Stimulated activated CD8-positive, alpha-beta memory T cell treated with anti-CD3 and anti-CD28 coated beads, Interleukin-4, amount 100 ng/mL, for 4 hours (primary cell): ENCODE measurements at places on chromosomes 4 and X.

GRCh38 chrX:103615781-103616371 lies 8.1 kb downstream of the TCEAL3 start:
- DNase-seq: no peak

DNA sequence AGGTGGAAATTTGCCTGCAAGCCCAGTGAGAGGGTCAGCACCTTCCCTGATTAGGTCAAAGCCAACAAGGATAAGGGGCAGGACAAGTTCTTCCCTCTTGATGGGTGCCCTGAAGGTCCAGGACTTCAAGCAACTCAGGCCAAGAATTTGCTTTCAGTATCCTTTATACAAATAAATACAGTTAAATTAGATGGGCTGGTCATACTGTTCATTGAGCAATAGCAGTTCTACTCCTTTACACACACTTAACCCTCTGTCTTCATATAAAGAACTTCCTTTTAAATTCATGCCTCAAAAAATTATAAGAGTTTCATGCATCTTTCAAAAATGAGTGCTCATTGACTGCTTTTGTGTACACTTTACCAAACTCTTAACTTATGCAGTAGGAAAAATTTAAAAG lies 392.0 kb downstream of the SPRY1 start:
- no peak for DNase-seq

GRCh38 chr4:155591738-155592143 lies 74.9 kb upstream of the GUCY1A1 start:
- DNase-seq: no peak

DNA sequence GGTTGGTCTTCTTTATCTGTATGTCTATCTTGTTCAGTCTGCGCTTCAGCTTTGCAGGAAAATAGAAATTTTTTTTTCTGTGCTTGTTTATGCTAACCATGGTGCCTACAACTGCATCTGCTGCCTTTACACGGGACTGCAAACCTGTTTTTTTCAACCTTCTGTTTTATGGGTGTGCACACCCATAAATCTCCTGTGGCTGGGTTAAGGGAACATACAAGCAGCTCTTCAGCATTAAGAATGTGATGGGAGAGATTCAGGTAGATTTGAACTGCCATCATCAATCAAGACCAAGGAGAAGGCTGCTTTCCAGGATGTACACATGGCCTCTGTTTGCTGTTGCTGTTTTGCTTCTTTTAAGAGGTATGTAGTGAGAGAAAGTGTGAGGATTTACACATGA lies 502.9 kb downstream of the ANKRD50 start:
- no peak for DNase-seq

GRCh38 chr4:74501579-74501978 lies 56.6 kb downstream of the AREG start:
- DNase-seq: no peak

DNA sequence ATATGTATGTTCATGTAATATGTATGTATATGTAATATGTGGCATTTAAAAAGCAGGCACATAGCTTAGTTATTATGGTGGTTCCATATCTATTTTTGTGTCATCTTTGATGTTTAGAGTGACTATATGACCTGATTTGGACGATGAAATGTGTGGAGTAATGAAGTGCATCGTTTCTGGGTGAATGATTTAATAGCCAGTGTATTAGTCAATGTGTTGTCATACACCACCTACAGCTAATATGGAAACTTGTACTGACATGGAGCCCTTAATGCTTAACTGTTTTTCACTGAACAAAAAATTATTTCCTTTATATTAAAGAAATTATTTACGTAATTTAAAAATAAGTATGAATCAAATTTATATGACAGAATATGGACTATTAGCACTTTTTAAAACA lies 292.3 kb upstream of the FSTL5 start:
- DNase-seq: no peak

DNA sequence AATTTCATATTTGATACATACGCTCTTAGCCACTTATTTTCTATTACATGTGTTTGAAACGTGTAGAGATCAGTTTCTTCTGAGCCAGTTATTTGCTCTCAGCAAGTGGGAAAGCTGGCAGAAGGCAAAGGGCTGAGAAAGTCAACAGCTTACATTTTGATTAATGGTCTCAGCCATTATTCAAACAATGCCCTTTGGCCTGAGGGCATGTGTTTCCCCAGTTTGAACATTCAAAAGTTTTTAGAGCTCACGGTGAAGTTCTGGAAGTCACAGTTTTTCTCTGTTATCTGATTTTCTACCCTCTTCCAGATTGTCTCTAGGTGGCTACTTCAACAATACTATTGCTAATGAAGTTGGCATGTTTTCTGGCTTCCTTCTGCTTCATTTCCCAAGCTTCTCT lies 591.8 kb upstream of the CPEB2 start:
- no peak for DNase-seq

DNA sequence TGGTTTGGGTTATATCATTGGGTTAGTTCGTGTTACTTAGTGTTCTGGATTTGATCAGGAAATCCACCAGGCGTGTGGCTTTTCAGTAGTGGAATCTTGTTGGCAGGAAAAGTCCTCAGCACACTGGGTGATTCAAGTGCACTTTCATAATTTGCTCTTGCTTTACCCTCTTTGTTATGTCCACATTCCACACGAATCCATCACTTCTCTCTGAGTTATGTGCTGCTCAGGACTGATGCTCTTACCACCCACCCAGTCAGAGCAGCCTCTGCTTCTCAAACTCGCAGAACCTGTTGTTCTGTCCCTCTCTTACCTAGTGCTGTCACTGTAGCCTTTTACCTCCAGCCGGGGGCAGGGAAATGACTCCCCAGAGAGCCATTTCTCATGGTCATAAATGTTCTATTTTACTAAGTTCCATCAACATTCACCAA lies 37.2 kb upstream of the SCRG1 start:
- no peak for DNase-seq

DNA sequence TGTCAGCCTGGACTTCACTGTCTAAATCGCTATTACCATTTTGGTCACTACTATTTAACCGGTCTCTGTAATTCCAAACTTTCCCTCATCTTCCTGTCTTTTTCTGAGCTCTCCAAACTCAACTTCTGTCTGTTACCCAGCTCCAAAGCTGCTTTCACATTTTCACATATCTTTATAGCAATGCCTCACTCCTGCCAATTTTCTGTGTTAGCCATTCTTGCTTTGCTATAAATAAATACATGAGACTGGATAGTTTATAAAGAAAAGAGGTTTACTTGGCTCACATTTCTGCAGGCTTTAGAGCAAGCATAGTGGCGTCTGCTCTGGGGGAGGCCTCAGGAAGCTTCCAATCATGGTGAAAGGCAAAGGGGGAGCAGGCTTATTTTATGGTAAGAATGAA lies 368.3 kb upstream of the GNPDA2 start:
- no peak for DNase-seq

GRCh38 chrX:134006484-134007161 lies 21.2 kb upstream of the GPC3 start:
- DNase-seq: no peak

DNA sequence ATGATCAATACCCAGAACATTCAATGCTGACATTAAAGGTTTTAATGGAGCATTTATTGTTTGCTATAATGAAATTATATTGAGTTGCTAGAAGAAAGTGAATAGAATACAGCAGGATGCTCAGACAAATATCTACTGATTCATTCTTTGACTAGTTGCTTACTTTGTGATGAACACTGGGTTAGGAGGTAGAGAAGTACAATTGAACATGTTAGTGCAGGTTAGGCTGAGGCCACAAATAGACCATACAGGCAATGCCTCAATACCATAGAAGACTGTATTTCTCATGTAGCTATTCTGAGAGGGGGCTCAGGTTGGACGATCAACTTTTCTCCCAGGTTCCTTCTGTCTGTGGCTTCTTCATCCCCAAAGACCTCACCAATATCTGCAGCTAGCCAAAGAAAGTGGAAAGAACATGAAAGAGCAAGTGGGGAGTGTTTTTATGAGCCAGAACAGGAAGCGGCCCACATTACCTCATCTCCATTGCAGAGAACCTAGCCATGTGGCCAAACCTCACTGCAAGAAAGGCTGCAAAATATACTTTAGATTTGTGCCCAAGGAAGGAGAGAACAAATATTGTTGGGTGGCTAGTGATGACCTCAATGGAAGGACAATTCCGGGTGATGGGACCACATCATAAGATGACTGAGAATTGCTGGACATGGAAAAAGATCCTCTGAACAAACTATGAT lies 180.3 kb upstream of the GATB start:
- no peak for DNase-seq

DNA sequence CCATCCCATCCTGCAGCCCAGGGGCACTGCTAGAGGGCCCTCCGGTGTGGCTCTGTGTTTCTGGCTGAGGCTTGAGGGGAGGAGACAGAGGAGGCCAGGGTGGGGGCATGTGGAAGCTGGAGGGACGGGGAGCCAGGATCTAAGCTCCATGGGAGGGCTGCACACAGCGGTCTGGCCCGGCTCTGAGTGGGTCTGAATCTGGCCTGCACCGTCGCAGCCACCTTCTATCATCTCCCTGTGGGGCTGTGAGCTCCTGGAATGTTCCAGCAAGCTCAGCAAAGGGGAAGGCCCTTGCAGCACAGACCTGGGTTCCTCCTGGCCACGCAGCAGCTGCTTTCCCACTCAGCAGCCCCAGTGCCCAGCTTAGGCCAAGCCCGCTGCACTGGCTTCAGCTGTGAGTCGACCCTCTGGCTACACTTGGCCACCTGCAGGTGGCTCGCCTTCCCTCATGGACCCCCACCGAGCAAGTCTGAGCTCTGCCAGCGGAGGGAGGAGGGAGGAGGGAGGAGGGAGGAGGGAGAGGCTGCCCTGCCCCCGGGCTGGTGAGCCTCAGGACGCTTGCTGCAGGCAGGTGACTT lies 5.3 kb downstream of the NKX1-1 start:
- no peak for DNase-seq

- no peak for DNase-seq
These were observed 446.7 kb upstream of the SMIM31 start for GRCh38 chr4:164307262-164307661.

DNA sequence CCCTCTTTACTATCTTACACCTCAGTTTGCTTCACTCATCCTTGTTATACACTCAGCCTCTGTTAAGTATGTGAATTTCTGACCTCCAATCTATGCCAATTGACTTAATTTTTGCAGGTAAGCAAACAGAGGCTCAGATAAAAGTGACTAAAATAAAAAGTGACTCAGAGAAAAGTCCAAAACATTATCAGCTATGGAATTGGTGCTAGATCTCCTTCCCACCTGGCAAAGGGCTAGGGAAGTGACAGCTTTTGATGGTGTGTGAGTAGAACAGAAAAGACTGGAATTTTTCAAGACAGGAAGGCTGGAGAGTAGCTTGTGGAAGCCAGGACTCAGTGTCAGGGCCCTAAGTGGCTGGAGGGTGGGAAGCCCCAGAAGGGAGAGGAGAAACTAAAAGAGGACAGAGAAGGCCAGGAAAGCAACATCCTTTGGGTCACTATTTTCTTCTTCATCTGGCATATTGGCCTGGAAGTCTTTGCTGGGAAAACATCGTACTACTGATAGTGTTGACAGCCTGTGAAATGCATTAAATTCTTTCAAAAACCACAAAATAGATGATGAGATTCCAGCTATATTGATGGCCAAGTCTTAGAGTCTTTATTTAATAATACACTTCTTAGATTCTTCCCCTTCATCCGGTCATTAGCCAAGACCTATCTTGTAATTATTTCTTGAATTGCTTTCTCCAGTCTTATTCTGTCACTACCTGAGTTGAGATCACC lies 392.8 kb downstream of the RAPGEF2 start:
- DNase-seq: no peak

GRCh38 chr4:79294064-79294463 lies 31.8 kb downstream of the NAA11 start:
- no peak for DNase-seq

DNA sequence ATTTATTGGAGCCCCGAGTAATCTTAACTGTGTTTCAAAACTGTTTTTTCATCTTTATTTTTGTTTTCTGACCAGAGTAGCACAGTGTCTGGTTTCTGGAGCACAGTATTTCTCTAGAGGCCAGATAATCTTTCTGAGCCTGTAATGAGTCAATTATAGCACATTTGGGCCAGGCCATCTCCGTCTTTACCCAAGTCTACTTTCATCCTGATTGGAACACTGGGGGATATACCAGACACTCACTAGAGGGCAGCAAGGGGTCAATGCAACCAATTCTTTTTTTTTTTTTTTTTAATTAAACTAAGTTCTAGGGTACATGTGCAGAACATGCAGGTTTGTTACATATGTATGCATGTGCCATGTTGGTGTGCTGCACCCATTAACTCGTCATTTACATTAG lies 282.0 kb downstream of the ARHGAP24 start:
- no peak for DNase-seq

DNA sequence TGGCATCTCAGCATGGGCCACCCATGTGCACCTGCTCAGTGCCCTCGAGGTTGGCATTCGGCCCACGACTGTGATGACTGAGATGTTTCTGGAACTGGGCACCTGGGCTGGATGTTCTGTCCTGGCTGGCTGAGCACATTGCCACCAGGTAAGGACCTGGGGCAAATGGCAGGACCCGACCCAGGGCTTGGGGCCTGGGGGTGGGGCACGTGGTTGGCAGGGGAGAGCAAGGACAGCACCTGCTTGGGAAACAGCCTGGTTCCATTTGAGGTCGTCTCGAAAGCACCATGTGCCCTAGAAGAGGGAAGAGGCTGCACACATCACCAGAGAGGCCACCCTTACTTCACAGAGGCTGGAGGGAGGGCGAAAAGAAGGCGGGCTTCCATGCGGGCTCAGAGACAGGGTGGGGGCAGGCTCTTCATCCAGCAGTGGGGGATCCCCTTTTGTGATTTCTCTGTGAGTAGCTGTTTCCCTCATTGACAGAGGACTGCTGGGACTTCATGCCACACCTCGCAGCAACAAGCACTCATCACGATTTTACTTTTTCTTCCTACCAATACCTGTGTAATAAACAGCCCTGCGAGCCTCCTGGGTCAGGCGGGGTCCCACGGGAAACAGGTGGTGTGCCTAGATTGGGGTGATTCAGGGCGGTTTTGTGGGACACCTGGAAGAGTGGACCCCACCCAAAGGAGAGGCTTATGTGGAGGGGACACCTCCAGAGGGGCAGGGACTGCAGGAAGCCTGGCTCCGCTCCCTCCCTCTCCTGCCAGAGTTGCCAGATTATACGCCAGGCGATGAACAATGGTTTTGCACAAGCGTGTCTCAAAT lies 12.0 kb downstream of the TMEM187 start:
- no peak for DNase-seq

GRCh38 chrX:138939038-138939437 lies 227.5 kb upstream of the FGF13 start:
- DNase-seq: no peak

DNA sequence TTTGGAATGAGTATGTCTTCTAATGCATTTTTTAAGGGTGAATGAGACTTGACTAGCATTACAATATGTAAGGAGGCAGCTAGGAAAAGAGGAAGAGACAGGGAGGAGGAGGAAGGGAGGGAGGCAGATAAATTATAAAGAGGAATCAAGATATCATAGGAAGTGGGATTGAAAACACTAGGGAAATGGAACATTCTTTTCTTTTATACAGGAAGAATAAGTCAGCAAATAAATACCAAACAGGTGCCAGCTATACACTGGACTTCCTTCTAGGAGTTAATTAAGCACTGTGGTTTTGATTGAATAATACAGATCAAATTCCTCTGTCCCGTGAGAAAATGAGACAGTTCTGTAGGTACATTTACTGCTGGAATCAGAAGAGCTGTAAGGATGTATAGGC lies 78.6 kb downstream of the PACRGL start:
- DNase-seq: no peak
